ENCODE measurements at places on chromosomes 11 and 22.
A peak's percentile ranks its signal among the peaks of the same experiment; 100 is the strongest.

DNA sequence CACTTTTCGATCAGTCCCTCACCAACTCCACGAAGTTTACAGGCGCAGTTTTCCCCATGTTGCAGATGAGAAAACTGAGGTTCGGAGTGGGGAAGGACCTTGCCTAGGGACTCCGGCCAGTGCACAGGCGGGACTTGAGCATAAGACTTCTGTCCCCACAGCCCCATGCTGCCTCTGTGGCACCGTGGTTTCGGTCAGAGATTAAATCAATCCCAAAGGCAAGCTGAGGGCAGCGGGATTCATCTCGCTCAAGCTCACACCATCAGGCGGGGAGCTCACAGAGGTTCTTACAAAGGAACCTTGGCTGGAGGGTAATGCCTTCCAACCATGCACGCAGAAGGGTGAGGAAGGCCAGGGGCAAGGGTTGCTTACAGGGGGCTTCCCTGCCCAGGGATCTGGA lies 115.5 kb downstream of the PHF21B start:
- peak; percentile 34 for DNase-seq

- DNase-seq, result no peak
Measured at GRCh38 chr11:65083134-65083833, 556 bp downstream of the CDCA5 start.

- DNase-seq, result no peak
Measured at GRCh38 chr22:23678133-23678532, 12.7 kb upstream of the RGL4 start.

DNA sequence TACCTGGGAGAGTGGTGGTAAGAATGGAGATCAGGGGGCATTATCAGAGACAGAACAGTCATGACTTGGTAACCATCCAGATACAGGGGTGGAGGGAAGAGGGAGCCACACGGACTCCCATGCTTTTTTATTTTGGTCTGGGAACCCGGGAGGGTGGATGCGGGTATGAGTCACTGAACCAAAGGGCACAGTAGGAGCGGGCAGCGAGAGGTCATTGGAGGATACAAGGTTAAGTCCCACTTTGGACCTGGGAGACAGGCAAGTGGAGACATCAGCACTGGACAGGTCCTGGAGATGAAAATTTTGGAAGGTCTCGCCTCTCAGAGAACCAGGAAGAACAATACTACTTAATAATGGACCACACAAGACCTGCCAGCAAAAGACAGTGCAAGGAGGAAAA lies 6.7 kb downstream of the HDHD5 start:
- no peak for DNase-seq

GRCh38 chr22:35846804-35847203 lies 129.1 kb downstream of the APOL5 start:
- DNase-seq, result no peak

Measured in SJSA1 (cell line).